SW 1271 (cell line): ENCODE measurements at places on chromosomes 4 and X.

- DNase-seq: no peak
Measured at GRCh38 chrX:103276581-103277002, at the start of gene TCEAL5. TSS of gene TCEAL5 (minus strand) at chrX:103276750. CDS start at chrX:103274563, 2,187 bp downstream.

- DNase-seq: peak; percentile 20
Measured at GRCh38 chr4:48943387-48943786, 36.8 kb upstream of the OCIAD2 start.

GRCh38 chrX:73922856-73923455 is 360.0 kb downstream of the CHIC1 start:
- no peak for DNase-seq

DNA sequence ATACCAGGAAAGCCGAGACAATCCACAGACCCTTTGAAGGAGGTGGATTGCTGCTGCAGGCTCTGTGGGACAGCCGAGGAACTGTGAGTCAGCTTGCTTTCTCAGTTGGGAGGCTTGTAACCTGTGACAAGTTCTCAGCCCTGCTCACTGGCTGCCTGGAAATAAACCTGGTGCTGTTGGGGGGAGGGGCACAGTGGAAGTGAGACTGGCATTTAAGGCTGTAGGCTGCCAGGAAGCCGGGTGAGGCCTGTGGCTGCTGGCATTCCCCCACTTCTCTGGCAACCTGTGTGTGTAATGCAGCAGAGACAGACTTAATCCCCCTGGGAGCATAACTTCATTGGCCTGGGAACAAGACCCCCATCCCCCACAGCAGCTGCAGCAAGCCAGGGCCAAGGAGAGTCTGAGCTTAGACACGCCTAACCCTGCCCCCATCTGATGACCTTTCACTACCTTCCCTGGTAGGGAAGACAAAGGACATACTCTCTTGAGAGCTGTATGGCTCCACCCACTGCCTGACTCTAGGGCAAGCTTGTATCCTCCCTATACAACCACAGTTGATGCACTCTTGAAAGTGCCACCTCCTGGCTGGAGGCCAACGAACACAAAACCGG is 64.1 kb downstream of the ALPK1 start:
- DNase-seq: no peak

- DNase-seq: no peak
Measured at GRCh38 chrX:38108364-38108763, 102.0 kb downstream of the SYTL5 start.

GRCh38 chr4:41015016-41015675 is 199.2 kb downstream of the APBB2 start:
- DNase-seq: no peak

- DNase-seq: no peak
Measured at GRCh38 chr4:183801457-183802165, 103.5 kb upstream of the STOX2 start.

- no peak for DNase-seq
Measured at GRCh38 chrX:114774691-114775090, 190.8 kb downstream of the HTR2C start.

- peak; percentile 2 for DNase-seq
Measured at GRCh38 chrX:8607326-8607725, 124.6 kb downstream of the ANOS1 start.

DNA sequence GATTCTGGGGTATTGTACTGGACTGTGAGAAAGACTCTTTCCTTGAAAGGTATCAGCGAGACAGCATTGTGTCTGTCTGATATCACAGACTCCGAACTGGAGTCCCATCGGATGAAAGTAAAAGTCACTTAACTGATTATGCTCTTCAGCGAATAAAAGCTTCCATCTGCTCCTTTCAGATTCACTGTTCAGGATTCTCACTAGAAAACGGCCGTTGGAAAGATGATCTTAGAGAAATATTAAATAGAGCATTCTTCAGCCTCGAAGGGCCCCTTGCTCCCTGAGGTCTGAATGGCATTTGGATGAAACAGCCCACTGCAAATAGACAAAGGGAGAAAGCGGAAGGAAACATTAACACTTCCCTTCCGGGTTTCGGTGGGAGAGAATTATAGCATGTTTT is 416.2 kb upstream of the PRKX start:
- DNase-seq: no peak

GRCh38 chr4:33512397-33512796 is 2731.9 kb downstream of the ARAP2 start:
- DNase-seq: no peak

- DNase-seq: no peak
Measured at GRCh38 chr4:183920512-183920911, 15.4 kb downstream of the STOX2 start.

DNA sequence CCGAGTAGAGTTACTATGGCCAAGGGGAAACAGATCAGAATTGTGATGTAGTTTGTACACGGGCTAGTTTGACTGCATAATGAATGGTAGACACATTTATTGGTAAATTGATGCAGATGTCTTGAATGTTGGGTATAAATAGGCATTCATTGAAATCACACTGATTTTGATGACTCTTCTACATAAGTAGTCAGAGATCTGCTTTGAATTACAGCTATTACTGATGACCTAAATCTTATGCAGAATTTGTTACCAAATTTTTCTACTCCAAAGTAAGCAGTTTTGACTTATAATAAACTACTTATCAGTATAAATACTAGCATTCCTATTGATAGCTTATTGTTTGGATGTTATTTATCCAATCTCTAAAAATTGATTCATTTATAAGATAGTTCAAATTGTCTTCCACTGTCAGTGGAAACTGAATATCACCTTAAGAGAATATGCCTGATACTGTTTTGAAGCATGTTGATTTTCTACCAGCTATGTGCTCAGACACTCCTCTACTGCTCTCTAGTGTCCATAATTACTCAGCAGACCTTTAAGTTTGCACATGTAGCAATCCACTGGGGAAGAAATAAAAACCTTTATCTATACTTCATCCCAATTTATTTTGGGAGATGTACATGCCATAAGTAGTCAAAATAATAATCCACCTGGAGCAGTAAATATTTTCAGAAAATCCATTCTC is 120.3 kb downstream of the RASL11B start:
- no peak for DNase-seq

DNA sequence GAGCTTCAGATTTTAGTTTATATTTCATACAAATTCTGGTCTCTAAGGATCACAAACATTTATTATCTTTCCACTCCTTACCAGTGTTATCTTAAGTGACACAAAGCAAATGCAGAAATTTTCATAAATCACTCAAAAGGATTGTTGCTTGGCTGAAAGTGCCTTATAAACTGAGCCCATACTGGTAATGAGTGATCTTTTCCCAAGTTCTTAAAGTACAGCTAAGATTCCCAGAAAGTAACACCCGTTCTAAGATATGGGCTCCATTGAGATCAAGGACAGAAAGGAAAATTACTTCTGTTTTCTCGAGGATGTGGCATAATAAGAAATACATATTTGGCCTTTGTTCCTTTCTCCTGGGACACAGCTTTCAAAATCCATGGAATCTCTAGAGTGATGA is 313.7 kb downstream of the ARHGAP24 start:
- DNase-seq: no peak

DNA sequence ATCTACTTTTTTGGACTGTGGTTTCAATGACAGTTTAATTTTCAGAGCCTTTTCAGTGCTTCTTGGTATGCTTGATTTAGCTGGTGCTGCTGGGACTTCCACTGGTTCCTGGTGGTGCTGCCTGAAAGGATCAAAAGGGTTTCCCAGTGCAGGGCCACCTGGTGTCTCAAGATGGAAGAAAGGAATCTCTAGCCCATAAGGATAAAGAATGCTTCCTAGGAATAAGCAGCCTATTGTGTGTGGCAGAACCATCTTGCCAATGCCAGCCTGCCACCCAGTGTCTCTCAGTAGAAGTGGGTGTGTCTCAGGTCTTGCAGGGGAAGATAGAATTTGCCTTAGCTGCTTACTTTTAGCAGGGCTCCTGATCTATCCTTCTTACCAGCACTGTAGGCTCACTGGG is 15.0 kb upstream of the RAI2 start:
- DNase-seq: no peak

DNA sequence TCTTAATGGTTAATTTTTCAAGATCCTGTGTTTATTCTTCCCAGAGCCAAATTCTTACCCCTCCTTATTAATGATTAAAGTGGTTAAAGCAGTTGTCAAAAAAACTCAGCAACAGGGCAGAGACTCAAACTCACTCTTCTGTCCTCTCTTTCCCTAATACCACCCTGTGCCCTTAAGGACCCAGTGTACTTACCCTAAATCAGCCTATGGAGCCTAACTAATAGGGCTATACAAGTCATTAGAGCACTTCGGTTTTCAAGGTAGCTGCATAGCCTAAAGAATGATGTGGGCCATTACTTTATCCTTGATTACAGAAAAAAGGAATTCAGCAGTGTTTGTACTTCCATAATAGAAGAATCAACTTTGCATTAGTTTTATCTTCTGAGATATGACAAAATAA is 216.3 kb downstream of the KCTD8 start:
- DNase-seq: no peak
